Activated CD8-positive, alpha-beta memory T cell treated with anti-CD3 and anti-CD28 coated beads, Interleukin-2, amount 50 U/mL, for 4 hours (primary cell): ENCODE measurements at places on chromosomes 1 and 21.

DNA sequence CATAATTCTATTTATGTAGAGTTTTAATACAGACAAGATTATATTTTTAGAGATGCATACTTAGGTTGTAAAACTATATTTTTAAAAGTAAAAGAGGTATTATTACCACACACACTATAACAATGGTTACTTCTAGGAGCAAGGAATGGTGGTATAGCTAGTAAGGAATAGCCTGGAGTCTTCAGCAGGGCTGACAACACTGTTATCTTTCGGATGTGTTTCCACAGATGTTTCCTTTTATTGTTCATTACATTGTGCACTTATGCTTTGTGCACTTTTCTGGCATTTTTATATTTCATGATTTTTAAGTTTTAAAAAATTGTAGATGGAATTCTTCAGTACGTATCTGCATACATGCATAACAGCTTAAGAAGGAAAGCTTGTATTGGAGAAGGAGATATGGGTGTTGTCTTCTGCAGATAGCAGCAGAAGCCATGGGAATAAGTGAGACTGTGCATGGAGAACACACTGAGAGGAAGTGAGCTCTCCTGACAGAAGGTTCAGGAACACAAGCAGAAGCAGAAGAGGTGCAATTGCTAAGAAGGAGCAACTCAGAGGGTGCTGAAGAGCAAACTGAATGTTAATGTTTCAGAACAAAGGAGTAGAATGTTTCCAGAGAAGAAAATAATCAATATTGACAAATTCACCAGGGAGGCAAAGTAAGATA is 91.8 kb downstream of the UCHL5 start:
- DNase-seq: no peak

DNA sequence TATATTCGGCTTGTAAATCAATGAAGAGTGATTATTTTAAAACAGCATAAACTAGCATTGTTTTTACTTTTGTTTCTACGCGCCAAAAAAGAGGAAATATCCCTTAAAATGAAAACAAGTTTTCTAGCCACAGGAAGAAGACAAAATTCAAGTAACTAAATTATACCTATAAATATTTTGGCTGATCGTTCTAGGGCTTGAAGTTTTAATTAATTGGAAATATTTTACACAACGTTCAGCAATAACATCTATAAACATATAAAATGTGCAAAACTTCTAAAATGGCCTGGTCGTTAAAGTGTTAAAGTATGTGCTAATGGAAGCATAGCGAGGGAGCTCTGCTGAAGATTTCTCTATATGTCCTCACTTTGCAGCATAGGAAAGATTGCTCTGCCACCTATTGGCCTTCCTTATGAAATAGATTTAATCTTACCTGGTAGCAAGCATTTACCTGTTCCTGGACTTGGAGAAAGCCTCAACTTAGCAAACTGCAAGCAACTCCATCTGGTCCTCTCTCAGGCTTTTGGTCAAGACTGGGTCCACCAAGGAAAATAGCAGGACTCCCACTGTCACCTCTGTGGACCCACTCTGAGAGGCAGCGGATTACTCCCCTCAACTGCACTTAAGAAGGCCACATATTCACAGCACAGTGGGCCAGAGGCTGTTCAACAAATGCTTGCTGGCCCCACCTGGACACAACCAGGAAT is 351.3 kb upstream of the RUNX1 start:
- peak; percentile 17 for DNase-seq

DNA sequence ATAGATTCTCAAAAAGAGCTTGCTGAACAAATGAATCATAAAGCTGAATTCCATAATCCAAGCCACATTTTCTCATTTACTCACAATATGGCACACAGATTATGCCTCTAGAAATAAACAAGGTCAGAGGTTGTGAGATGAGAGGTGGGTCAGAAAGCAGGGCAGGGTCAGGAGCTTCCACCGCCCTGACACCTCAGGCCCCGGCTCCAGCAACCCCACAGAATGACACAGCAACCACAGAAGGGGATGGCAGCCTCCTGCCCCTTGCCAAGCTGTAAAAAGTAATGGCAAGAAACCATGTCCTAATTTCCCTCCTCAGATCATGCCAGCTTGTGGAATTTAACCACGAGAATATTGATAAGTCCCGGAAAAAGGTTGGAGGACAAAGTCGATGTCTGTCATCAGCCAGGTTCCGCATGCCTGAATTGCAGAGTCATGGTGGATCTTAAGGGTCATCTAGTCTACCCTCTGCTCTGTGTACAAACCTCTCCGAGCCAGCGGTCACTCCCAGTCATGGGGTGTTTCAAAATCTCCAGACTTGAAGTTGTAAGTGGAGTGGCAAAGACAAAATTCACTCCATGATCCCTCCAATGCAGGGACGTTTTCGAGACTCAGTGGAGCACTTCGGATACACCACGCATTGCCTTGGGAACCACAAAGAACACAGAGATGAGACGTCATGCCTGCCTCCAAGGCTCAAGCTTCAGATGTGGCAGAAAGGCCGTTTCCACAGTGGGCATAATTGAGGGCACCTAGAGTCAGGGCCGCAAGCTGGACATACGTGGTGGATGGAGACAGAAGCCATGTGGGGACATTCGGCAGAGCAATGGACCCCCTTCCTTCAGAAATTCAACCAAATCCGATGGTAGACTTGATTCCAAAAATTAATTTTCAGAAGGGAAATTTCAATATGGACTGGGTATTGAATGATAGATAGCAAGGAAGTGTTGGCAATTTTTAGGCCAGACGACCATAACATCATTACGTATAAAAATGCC is 254.0 kb downstream of the TOMM20 start:
- DNase-seq: no peak

- no peak for DNase-seq
Measured at GRCh38 chr1:213572912-213573647, 414.7 kb upstream of the PROX1 start.

- DNase-seq: no peak
Measured at GRCh38 chr1:201538612-201539551, at the start of gene NAV1. Gene NAV1, plus strand, starts transcription at chr1:201539127. Its CDS starts 83,758 bp downstream, at chr1:201622885.

GRCh38 chr1:54582566-54583306 is 34.7 kb downstream of the ACOT11 start:
- DNase-seq: no peak

DNA sequence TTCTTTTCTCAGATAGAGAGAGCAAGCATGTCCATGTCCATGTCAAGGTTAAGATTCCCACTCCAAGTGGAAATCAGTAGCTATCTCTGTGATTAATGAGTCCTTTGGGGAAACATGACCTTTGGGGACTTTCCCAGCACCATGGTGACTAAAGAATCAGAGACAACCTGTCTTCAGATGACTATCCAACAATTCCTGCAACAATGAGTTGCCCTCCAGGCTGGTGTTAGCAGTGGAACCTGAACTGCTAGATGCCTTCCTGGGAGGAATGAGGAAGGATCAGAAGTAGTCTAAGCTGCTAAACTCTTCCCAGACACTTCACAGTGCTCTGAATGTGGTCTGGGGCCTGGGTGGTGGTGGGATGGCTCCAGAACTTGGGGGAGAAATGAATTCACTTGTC is 6.5 kb downstream of the S100A9 start:
- no peak for DNase-seq

DNA sequence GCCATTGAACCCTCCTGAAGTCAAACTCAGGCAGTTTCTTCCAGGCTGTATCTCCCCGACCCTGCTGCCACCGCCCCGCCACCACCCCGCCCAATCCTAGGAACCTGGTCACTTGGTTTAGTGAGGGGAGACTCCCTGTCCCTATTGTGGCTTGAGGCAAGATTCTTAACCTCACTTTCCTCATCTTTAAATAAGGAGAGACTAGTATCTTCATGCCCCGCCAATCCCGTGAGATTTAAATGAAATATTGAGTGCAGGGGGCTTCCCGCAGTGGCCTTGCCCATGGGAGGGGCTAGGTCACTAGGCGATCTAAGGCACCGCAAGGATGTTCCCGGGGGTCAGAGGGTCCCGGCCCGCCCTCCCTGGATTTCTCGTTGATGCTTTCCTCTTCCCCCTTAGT is 998 bp downstream of the KDF1 start:
- no peak for DNase-seq

DNA sequence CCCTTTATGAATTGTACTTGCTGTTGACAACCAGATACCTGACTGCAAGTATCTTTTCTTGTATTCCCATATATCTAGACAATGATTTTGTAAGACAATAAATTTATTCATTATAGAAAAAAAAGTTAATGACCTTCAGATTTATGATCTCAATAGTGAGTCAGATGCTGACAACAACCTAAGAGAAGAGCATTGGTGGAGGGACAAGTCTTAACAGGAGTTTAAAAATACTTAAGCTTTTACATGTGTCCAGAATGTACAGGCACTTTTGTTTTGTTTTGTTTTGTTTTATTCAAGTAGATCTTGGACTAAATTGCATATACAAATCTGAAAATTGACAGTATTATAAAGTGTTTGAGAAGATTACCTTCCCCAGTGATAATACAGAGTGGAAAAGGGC is 1544.6 kb upstream of the B3GALT2 start:
- DNase-seq: no peak

DNA sequence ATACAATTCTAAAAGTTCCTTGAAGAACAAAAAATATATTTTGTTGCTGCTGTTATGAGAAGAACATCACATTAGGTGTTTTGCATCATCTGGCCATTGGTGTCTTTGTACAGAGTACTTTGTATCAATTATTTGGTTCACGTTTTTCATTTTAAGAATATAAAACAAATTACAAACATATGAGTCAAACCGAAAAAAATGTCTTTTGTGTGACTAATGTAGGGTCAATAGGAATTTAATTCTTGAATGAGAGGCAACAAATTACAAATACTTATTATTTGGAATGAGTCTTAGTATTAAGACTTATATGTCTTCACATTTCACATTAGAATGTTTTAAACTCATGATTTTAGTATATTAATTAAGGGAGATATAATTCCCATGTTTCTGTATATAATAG is 54.8 kb downstream of the NR5A2 start:
- no peak for DNase-seq

- DNase-seq: no peak
Measured at GRCh38 chr1:196063294-196063693, 544.9 kb downstream of the KCNT2 start.

DNA sequence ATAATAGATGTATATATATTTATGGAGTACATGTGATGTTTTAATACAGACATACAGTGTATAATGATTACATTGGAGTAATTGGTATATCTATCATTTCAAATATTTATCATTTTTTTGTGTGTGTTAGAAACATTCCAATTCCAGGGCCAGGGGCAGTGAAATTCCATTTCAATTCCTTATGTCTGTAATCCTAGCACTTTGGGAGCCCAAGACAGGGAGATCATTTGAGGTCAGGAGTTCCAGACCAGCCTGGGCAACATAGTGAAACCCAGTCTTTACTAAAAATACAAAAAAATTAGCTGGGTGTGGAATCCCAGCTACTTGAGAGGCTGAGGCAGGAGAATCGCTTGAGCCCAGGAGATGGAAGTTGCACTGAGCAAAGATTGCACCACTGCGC is 30.4 kb upstream of the PDC start:
- no peak for DNase-seq

- no peak for DNase-seq
Measured at GRCh38 chr1:233038581-233038980, 88.2 kb downstream of the NTPCR start.
